Ascending aorta (tissue), 2 donors: ENCODE measurements at places on chromosomes 16 and 17.

DNA sequence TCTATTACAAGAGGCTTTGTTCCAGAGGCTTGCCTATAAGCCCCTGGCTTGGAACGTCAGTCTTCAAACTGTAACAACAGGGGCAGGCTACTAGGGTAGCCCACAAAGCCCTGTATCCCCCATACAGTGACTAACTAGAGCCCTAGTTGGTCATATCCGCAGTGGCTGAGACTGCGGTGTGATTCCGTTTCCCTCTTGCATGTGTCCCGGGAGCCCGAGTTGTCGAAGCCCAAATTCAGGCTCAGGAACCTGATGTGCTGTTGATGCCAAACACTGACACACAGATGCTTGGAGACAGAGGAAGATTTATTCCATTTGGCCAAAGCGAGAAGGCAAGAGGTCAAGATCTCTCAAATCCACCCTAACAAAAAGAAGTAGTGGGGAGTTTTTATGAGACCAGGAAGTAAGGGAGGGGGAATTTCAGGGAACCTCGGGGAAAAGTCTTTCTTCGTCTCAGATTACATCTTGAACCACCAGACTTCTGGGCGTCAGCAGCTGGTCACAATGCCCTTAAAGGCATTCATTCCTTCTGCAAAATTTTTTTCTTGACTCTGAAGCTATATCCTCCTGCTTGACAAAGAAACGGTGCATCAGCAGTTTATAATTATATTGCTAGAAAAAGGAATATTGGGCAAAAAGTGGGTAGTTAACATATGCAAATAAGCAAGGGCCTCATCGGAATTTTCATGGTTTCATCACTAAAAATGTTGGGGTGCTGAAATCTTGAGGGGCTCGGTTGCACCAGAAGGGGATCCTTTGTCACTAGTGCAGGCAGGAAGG lies 879 bp downstream of the SLFN5 start:
- peak; percentile 48 for DNase-seq

DNA sequence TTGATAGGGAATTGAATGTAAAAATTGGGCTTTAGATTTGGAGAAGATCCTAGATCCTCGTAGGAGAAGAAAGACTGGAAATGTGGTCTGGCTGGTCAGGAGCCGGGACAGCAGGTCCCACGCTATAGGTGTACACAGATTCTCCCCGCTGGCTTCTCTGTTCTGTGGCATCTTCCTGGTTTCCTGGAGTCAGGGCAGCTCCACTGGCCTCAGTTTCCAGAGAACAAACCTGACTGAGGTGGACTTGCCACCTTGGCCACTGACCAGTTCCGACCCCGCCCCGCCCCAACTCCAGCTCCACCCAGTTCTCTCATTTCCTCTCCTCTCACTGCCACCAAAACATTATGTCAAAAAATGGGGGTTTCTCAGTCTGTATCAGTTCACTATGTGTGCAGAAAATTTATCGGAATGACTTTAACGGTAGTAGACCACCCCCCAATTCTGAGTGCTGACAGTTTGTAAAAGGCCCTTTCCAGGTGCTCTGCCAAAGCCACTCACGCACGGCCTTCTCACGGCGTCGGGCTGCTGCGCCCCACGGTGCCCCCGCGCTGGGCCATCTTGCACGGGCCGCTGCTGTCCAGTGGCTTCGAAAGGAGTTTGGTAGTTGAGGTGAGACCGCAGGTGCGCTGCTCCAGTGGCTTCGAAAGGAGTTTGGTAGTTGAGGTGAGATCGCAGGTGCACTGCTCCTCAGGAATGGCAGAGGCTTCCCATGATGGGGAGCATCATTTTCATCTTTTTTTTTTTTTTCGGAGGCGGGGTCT lies 161.4 kb upstream of the CHMP6 start:
- no peak for DNase-seq

DNA sequence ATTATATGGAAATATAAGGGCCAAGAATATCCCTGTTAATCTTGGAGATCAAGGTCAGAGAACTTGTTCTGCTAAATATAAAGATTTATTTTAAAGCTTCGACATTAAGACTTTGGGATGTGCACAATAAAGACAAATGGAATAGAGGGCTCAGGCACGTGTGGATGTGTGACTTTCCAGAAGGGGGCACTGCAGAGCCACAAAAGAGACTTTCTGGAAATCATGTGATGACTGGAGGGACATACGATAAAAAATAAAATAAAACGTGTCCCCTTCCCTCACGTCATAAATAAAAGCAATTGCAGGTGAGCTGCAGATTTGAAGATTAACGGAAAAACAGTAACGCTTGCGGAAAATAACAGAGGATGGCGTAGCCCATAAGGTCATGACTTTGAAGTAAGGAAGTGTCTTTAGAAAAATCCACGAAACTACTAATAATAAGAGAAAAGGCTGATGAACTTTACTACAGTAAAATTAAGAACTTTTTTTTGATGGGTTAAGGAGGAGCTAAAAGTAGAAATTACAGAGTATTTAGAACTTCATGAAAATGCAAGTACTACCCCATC lies 9.4 kb upstream of the ENGASE start:
- no peak for DNase-seq

DNA sequence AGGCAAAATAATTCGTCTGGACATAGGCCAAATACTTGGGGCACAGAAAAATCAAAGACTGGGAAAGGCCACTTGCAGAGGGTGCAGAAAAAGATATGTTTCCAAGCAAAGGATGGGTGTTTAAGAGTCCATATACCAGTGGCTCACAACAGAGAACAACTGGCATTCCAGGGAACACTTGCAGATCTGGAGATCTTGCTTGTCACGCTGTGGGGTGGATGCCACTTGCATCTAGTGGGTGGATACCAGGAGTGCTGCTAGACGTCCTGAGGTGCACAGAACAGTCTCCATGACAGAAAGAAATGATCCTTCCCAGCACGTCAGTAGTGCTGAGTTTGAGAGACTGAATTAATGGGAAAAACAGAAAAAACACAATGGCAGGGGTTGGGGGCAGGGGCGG lies 8.4 kb downstream of the CBX8 start:
- no peak for DNase-seq

DNA sequence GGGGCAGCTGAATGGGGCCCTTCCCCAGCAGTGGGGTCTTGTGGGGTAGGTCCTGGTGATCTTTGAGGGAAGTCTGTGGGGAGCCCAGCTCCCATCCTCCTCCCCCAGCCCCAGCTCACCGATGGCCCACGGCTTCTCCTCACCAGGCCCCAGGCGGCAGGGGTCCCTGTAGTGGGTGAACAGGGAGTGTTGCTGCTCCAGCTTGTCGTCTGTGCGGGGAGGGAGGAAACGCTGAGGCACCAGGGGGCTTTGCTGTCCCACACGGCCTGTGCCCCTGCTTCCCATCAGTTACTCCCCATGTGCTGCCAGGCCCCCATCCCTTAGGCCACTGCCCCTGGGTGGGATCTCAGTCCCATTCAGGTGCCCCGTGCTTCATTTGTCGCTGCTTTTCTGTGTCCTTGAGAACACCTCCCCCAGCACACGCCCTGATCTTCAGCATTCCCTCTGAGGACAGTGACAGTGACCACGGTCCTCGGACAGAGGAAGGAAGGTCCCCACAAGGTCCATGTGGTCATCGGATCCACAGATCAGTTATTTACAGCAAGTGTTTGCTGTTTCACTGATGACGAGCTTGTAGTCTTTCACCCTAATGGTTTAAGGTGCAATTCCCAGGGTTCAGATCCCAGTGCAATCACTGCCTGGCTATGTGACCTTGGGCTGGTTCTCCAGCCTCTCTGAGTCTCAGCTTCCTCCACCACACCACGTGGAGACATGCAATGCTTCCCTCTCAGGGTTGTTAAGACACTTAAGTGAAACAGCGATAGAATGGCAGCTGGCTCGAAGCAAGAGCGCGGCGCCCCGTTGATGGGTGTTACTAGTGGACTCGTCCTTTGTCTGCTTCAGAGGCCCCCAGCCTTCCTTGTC lies 53.1 kb downstream of the PRMT7 start:
- no peak for DNase-seq

GRCh38 chr17:39618956-39619785 lies 7.6 kb upstream of the PPP1R1B start:
- DNase-seq = no peak

GRCh38 chr16:57413733-57414132 lies 9.2 kb downstream of the CCL17 start:
- no peak for DNase-seq

DNA sequence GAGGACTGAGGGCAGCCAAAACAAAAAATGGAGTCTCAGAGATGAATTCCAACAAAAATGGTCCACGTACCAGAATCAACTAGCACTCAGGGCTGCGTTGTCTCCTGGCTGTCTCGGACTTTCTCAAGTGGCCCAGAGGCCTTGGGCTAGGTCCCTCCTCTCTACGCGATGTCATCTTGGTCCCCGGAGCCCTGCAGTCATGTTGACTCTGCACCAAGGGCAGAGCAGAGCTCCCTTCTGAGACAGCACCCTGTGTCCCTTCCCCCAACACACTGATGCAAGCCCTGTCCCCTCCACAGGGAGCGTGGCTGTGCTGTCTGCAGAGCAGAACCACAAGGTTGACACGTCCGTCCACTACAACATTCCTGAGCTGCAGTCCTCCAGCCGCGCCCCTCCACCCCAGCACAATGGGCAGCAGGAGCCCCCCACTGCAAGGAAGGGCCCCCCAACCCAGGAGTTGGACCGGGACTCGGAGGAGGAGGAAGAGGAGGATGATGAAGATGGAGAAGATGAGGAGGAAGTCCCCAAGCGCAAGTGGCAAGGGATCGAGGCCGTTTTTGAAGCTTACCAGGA lies 20.8 kb downstream of the GINS2 start:
- DNase-seq = no peak

DNA sequence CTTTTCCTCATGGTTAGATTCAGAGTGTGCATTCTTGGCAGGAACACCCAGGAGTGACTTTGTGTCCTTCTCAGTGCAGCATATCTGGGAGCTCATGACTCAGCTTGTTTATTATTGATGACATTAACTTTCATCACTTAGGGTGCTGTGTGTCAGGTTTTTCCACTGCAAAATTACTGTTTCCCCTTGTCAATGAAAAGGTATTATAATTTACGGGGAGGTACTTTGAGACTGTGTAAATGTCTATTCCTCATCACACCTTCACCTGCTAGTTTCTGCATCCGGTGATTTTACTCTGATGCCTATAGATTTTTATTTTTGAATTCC lies 50.5 kb downstream of the WWP2 start:
- DNase-seq = no peak

DNA sequence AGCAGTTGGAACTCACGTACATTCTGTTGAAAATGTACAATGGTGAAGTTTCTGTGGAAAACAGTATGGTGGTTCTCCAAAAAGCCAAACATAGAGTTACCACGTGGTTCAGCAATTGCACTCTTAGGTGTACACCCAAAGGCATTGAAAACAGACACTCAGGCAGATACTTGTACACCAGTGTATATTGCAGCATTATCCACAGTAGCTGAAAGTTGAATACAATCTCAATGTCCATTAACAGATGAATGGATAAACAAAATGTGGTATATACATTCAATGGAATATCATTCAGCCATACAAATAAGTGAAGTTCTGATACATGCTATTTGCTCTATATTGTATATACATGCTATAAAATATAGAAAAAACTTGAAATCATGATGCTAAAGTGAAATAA lies 23.2 kb downstream of the TBX2 start:
- DNase-seq = no peak

DNA sequence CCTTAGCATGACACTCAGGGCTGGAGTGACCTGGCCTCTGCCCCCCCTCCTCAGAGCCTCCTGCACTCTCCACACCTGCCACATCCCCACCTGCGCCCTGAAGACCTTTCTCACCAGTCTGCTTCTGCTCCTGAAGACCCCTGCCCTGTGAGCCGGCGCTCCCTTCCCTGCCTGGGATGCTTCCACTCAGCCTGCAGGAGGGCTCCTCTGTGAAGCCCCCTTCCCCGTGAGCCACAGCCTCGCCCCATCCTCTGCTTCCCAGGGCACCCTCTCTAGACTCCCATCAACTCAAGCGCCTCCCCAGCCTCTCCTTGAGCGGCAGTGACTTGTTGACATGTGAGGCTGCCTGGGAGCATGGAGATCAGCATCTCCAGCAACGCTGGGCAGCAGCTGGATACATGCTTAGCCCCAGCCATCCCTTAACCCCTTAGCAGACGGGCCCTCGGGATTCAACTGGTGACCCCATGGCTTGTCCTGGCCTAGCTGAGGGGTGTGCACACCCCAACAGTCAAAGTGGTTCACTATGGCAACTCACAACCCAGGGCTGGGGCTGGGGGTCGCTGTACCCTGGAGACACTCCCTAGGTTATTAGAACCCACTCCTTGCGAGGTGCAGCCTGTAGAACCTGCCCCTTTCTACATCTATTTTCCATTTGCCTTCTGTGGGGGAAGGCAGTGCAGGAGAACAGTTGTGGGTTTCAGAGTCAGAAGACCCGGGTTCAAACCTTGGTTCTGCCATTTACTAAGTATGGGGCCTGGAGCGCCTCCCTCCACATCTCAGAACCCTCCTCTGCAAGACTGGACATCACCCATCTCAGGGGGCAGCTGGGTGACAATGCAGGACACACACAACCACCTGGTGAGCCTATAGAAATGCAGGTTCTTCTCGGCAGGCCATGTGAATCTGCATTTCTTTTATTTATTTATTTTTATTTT lies 21.5 kb downstream of the TMEM235 start:
- no peak for DNase-seq

DNA sequence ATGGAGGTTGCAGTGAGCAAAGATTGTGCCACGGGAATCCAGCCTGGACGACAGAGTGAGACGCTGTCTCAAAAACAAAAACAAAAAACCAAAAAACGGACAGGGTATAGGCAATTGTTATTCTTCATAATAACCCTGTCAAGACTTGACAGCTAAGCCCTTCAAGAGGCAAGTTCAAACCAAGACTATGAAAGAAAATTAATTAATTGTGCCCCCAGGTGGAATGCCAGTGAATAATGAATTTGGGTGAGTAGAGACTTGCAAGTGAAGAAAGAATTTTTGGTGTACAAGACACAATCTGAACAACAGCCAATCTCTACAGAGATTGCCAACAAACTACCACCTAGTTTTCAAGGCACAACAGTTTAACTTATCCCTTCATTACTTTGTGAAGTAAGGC lies 6.3 kb downstream of the RFWD3 start:
- DNase-seq = no peak

DNA sequence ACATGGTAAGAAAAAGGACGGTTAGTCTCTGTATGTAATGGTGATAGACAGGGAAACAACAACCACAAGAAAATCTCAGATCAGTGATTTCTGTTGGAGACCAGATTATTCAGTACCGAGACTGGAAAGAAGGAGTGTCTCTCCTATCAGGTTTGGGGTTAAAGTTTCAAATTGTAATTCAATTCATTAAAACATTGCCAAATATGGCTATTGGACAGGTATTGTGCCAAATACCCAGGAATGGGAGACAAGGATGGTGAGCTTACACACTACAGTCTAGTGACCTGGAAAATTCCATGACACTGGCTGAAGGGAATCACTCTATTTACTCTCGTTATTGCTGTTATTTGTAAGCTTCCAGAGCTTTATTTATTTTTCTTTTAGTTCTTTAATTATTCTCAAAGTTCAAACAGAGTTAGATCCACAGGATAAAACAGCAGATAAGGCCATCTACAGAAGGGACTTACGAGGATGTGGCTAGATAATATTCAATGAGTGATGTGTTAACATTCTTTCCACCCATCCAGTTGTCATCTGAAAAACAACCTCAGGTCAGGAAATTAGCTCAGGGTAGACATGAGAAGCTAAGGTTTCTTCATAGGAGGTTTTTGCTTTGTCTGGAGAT lies 25.1 kb upstream of the MMD start:
- DNase-seq = no peak
